Type B pancreatic cell (in vitro differentiated cells): ENCODE measurements at places on chromosomes 6 and 20.

GRCh38 chr6:105097288-105097687, 82.5 kb downstream of the POPDC3 start:
- no peaks in the 10 kb centered on the region for H3K27me3 ChIP-seq
- no peak overlapping the region for H3K27ac ChIP-seq
- DNase-seq = no peak
- H3K36me3 ChIP-seq = no peaks in the 10 kb centered on the region
- H3K4me3 ChIP-seq = no peak overlapping the region
- no peaks in the 10 kb centered on the region for H3K4me1 ChIP-seq

- no peaks in the 10 kb centered on the region for H3K36me3 ChIP-seq
- H3K27me3 ChIP-seq = no peaks in the 10 kb centered on the region
- H3K4me1 ChIP-seq = peaks cover 3% of the 10 kb centered on the region
- no peak overlapping the region for H3K27ac ChIP-seq
- H3K4me3 ChIP-seq = no peak overlapping the region
- no peak for DNase-seq
These were observed 120.8 kb downstream of the MOXD1 start for GRCh38 chr6:132280436-132280835.

DNA sequence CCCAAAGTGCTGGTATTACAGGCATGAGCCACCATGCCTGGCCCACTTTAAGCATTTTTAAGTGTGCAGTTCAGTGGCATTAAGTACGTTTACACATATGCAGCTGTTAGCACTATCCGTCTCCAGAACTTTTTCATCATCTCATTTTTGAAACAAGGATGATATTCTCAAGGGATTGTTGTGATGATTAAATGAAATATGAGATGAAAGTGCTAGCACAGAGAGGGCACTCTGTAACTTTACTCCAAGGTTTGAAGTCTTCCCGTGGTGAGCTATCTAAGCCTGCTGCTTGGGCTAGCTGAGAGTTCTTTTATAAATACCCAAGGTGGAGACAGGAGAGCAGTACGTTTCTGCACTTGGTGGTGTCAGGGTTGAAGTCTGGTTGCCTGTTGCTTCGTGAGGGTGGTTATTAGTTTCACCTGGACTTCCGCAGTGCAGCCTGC, 6.6 kb downstream of the TM9SF4 start:
- H3K4me3 ChIP-seq = peak overlapping the region; percentile 46
- no peak for DNase-seq
- peaks cover 12% of the 10 kb centered on the region for H3K36me3 ChIP-seq
- peak overlapping the region; percentile 45 for H3K27ac ChIP-seq

GRCh38 chr20:39326050-39326449, 363.9 kb downstream of the DHX35 start:
- H3K27me3 ChIP-seq = peaks cover 32% of the 10 kb centered on the region
- no peak overlapping the region for H3K4me3 ChIP-seq
- DNase-seq = no peak
- H3K4me1 ChIP-seq = peaks cover 4% of the 10 kb centered on the region
- no peak overlapping the region for H3K27ac ChIP-seq
- H3K36me3 ChIP-seq = peaks cover 4% of the 10 kb centered on the region

GRCh38 chr6:43645613-43645964, 753 bp downstream of the RSPH9 start:
- peaks cover 20% of the 10 kb centered on the region for H3K4me1 ChIP-seq
- H3K27me3 ChIP-seq = peaks cover 3% of the 10 kb centered on the region

- peak overlapping the region; percentile 71 for H3K27ac ChIP-seq
- H3K4me1 ChIP-seq = peaks cover 38% of the 10 kb centered on the region
- peaks cover 44% of the 10 kb centered on the region for H3K36me3 ChIP-seq
- no peak overlapping the region for H3K4me3 ChIP-seq
These were observed 6.1 kb downstream of the MANBAL start for GRCh38 chr20:37295595-37295994.

DNA sequence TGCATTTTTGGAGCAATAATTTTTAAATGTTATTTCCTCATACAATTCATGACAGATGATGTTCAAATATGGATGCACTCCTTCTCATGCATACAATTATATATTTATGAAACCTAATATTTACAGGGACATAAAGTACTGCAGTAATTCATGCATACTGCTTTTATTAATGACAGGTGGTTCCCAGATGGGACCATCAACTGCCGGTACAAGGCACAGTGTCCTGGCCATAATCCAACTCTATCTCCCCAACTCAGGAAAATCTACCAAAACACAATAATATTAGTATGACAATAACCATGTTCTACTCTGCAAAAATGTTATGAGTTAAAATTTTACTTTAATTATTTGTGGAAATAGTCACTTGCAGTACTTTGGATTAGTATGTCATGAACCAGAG, 77.8 kb downstream of the VIP start:
- H3K4me3 ChIP-seq = no peak overlapping the region
- no peaks in the 10 kb centered on the region for H3K36me3 ChIP-seq
- DNase-seq = no peak

GRCh38 chr6:159594750-159595117, 98.3 kb downstream of the SOD2 start:
- no peak overlapping the region for H3K27ac ChIP-seq
- H3K27me3 ChIP-seq = no peaks in the 10 kb centered on the region
- DNase-seq = no peak
- no peaks in the 10 kb centered on the region for H3K36me3 ChIP-seq

DNA sequence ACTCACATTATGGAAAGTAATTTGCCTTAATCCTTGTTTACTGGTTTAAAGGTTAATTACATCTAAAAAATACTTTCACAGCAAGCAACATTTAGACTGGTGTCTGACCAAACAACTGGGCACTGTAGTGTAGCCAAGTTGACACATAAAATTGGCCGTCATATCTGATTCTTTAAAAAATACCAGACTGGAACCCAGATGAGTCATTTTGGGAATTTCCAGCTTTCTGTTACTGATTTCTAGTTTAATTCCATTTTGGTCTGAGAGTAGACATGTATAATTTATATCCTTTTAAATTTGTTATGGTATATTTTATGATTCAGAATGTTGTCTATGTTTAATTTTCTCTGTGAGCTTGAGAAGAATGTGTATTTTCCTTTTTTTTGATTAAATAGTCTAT, 44.1 kb downstream of the SCP2D1 start:
- no peaks in the 10 kb centered on the region for H3K36me3 ChIP-seq
- no peaks in the 10 kb centered on the region for H3K4me1 ChIP-seq
- no peak for DNase-seq

GRCh38 chr20:4071178-4071693, 55.9 kb upstream of the RNF24 start:
- peaks cover 4% of the 10 kb centered on the region for H3K36me3 ChIP-seq
- no peak for DNase-seq
- no peak overlapping the region for H3K4me3 ChIP-seq

- H3K27ac ChIP-seq = no peak overlapping the region
- no peaks in the 10 kb centered on the region for H3K36me3 ChIP-seq
- H3K4me1 ChIP-seq = peaks cover 26% of the 10 kb centered on the region
- no peaks in the 10 kb centered on the region for H3K27me3 ChIP-seq
- DNase-seq = no peak
These were observed 60.5 kb upstream of the SLC22A23 start for GRCh38 chr6:3517350-3517749.
